ENCODE measurements at places on chromosomes 2 and 18.

GRCh38 chr18:11981543-11982366, 448 bp downstream of the IMPA2 start:
- DNase-seq, result peak; percentile 69

- DNase-seq, result no peak
Observed at GRCh38 chr2:95061601-95062183, 36.2 kb downstream of the MAL start.

GRCh38 chr2:28381225-28382180, 11.2 kb upstream of the FOSL2 start:
- no peak for DNase-seq

- no peak for DNase-seq
Observed at GRCh38 chr2:38600921-38601455, 1.7 kb downstream of the HNRNPLL start.

DNA sequence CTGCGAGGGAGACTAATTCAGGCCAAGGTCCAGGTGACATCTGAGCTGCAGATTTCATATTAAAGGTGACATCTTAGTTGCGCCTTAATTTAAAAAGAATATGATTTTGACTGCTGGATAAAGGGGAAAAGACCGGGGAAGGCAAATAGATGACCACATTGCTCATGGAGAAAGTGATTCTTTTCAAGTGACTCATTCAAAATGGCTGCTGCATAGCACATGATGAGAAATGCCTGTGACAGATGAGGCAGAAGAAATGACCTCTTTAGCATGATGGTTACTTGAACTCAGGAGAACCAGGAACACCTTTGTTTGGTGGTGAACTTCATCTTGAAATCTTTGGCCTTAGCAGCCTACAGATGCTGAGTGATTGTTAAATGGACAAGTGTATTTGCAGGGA, 385.8 kb upstream of the TRIB2 start:
- no peak for DNase-seq

DNA sequence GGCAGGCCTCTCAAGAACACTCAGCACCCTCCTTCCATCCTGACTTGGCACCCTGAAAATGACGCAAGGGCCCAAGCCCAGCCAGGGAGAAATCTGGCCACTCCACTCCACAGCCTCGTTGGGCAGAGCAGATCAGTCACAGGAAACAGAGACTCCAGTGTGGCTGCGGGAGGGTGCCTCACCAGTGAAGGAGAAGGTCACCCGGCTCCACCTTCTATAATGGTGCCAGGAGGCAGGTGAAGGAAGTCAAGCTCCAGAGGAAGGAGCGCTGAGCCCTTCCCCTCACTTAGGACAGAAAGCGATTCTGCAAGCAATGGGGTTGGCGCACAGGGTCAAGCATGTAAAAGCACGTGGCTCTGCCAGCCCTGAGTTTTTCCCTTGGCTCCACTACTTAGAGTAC, 35.3 kb downstream of the CRACDL start:
- DNase-seq, result no peak

GRCh38 chr2:134289225-134289624, 35.4 kb downstream of the MGAT5 start:
- DNase-seq, result no peak

GRCh38 chr18:6569813-6570212, 155.1 kb upstream of the L3MBTL4 start:
- no peak for DNase-seq
